Activated T-helper 1 cell treated with Interleukin-2 at 50 U/mL for 16 hours (primary cell): ENCODE measurements at places on chromosomes 4 and X.

DNA sequence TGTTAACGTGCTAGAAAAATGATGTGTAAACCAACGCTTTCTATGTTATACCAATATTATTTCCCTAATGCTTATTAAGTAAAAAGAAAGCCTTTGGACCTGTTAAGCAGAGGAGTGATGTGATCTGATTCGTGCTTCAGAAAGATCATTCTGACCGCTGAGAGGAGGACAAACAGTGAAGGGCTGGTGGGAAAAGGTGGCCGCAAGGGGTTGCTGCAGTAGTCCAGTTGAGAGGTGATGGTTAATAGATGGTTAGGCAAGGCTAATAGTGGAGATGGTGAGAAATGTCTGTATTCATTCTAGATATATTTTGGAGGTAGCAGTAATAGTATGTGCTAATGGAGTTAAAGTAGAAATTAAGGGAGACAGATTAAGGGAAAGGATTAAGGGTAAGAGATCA is 12.9 kb upstream of the VGLL1 start:
- no peak for DNase-seq

DNA sequence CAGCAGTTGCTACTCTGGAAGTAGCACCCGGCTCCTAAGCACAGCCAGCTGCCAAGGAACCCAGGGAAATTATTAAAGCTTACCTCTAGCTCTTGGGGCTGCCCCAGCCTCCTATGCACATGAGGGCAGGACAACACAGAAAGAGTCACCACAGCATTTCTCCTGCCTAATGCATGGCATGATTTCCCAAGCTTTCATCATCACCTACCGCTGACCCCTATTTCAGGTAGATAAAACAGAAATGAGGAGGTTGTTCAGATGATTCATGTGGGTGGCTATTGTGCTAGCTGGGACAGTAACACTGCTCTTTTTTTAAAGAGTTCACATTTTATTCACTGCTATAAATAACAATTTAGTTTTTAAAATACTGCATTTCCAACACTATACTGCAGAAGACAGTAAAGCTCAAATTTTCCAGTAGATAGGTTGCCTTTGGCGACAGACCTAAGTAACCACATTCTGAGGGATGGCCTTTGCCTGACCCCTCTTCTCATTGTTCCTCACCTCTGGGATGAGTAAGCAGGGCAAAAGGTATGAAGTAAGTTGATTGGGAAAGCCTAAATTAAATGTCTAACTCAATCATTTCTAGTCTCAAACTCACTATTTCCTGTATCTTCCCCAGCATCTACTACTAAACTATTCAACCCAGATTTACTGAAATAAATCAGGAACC is 16.7 kb downstream of the CASK start:
- DNase-seq, result no peak

DNA sequence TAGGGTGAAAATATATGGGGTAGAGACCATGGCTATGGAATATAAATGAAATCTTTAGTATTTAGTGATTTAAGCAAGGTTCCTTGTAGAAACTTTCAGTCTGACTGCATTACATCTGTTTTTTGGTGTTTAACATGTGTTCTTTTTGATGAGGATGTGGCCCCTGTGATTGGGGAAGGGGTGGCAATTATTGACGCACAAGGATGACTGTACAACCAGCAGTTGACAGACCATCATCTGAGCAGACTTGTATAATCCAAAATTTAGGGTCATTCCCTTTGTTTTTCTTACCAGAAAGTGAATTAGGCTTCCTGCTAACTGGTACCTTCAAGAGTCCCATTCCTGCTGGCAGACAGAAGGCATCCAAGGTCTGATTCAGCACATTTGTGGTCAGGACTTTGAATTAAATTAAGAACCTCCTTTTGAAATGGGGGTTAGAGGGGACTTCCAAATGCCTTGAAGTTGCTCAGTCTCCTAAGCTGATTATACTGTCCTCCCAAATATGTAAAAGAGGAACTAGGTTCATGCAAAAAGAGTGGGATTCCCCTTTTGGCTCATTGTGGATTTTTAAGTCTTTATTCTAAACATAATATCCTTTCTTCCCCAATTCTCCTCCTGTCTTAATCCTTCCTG is 112.4 kb upstream of the CXCL13 start:
- no peak for DNase-seq

DNA sequence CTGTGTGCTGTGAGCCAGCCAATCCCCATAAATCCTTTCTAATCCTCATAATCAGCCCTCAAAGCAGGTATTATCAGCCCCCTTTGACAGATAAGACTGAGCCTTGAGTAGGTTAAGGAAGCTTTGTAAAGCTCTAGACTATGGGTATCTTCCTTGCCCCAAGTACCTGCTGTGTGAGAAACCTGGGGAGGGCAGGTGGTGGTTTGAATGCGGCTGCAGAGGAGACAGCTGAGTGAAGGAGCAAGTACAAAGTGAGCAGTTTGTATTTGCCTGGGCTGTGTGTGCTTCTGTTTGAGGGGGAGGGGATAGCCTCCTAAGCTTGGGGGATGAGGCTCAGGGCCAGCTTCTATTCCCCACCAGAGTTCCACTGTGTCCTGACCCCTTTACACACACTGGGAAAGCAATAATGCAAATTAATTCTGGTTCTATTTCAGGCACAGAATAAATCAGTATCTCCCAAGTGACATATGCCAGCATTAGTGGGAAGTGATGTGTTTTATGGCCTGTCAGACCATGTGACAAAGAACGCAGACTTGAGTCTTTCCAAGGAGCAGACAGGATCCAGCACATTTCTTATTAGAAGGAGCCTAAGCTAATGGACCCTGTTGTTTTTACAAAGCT is 63.5 kb downstream of the EVC start:
- DNase-seq, result no peak
